ENCODE measurements at places on chromosomes 12 and 14. TPM values are rescaled to one million over a fixed set of nuclear protein-coding genes. Genes with fewer than 3 reads are reported as not detected.

Gene CPNE6
- total RNA-seq = not detected

Gene TAS2R30
- 1.1 TPM for total RNA-seq

Gene PKP2
- total RNA-seq = 3.1 TPM

Gene KRT72
- not detected for total RNA-seq

DNA sequence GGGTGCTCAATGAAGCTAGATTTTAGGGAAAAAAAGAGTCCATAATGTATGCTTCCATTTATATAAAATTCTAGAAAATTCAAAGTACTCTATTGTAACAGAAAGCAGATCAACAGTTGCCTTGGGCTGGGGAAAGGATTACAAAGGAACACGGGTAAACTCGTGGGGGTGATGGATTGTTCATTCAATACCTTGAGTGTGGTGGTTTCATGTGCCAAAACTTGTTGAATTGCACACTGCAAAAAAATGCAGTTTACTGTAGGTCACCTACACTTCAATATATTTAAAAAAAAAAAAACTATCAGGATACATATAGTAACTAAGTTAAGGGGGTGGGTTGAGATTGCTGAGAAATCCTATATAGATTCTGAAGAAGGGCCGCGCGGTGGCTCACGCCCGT is 33.6 kb downstream of the PAWR start:
- no peak for DNase-seq

GRCh38 chr14:99596071-99596627 is 7.9 kb downstream of the CCDC85C start:
- peak; percentile 60 for DNase-seq

DNA sequence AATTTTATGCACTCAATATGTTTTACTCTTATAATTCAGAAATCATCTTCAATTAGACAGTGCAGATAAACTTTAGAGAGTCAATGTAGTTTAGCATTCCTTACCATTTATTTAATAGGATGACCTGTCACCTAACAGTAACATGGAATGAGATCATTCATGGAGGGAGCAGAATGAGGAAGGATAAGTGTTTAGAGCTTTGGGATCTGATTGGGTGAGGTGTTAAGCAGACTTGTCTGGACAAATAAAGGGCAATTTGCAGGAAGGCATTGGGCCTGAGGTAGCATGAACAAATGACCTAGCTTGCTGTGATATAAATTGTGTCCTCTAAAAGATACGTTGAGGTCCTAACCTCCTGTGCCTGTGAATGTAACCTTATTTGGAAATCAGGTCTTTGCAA is 187.4 kb downstream of the C12orf42 start:
- no peak for DNase-seq

All from lung microvascular endothelial cell (primary cell).